Prostate gland (tissue), 2 donors: ENCODE measurements at places on chromosomes 12 and 14.

GRCh38 chr12:92257261-92257660 lies 111.6 kb upstream of the BTG1 start:
- no peak for DNase-seq

- no peak for DNase-seq
Measured at GRCh38 chr14:37650356-37651037, 55.1 kb downstream of the TTC6 start.

- DNase-seq, result no peak
Measured at GRCh38 chr14:88323086-88323522, at the start of gene KCNK10. Gene KCNK10, minus strand, starts transcription at chr14:88323269. Its CDS starts 471 bp downstream, at chr14:88322798.

GRCh38 chr12:28026701-28027100 lies 54.2 kb upstream of the PTHLH start:
- no peak for DNase-seq

- no peak for DNase-seq
Measured at GRCh38 chr14:104794099-104794498, 1.4 kb downstream of the AKT1 start.

DNA sequence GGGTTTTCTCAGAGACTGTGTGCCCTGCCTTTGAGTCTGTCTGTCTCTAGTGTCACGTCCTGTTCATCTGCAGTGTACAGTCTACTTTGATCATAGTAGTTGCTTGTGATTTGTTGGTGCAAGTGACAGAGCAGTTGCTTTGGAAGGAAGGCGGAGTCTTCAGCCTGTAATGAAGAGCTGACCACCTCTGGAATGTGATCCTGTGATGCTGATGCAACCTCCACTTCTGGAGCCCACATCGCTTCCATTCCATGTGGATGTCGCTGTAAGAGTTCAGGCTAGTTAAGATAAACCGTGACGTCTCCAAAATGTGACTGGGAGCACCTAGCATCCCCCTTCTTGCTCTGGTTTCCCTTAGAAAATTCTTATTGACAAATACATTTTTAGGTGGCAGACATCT lies 51.8 kb downstream of the PELI2 start:
- DNase-seq, result no peak

GRCh38 chr12:2486796-2487195 lies 308.0 kb upstream of the FKBP4 start:
- DNase-seq, result no peak

DNA sequence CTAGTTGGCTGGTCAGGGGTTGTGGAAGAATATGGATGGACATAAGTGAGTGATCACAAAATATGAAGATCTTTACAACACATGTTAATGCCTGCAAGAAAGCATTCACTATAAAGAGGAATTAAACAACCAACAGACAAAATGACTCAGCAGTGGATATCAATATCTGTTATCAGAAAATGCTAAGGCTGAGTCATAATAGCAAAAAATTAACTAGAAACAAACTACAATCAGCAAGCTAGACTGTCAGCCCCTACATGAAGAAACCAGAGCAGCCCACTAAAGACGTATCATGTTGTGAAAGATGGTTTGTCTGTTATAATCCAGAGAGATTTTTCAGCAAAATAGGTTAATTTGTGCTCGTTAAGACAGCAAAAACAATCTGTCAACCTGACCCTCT lies 472.9 kb downstream of the NELL2 start:
- DNase-seq, result no peak

DNA sequence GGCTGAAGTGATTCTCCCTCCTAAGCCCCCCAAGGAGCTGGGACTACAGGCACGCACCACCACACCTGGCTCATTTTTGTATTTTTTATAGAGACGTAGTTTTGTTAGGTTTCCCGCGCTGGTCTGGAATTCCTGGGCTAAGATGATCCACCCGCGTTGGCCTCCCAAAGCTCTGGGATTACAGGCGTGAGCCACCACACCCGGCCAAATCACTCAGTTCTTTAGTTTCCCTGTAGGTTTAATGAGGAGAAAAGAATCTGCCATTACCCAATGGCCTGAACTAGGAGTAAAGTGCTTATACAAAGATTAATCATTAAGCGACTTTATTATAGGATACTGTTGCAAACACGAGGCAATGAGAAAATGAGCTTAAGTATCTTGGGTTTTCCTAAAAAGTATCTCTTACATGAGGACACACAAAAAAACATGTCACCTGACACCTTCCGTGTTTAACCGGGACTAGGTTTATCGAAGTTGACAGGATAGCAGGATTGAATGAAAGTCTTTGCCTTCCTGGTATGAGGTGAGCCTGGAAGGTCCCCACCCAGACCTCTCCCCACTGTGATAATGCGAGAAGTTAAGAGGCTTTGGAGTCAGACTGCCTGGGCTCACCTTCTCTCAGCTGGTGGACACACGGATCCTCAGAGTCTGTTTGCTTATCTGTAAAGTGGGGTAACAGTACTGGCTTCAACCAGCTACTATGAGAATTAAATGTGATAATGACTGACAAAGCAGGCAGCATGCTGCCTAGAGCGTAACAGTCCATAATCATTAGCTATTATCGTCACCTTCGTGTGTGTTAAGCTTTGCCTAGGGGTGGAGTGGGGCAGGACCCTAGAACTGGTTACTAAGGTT lies 133.5 kb upstream of the KRAS start:
- no peak for DNase-seq

- no peak for DNase-seq
Measured at GRCh38 chr12:16094437-16094836, 183.0 kb downstream of the SLC15A5 start.

GRCh38 chr12:6696690-6697583 lies 3.7 kb downstream of the PIANP start:
- no peak for DNase-seq

DNA sequence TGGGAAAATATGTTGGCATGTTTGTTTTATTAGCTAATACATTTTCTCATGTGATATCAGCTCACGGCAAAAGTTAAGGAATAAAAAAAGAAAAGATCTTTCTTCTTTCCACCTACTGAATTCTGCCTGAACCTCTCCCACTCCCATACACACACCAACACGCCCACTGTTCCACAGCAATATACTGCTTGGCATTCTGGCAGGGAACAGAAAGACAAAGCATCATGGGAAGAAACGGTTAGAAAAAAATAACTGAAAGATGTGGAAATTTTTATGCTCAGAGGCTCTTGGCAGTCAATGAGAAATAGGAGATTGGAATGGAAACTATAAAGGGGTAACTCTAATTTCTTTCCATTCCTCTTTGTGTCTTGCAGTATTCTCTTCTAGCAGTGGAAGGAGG lies 268.5 kb downstream of the FOXG1 start:
- no peak for DNase-seq

GRCh38 chr12:120075034-120075616 lies 41.4 kb downstream of the RAB35 start:
- DNase-seq, result no peak

GRCh38 chr12:107035733-107036132 lies 48.8 kb upstream of the MTERF2 start:
- DNase-seq, result no peak

DNA sequence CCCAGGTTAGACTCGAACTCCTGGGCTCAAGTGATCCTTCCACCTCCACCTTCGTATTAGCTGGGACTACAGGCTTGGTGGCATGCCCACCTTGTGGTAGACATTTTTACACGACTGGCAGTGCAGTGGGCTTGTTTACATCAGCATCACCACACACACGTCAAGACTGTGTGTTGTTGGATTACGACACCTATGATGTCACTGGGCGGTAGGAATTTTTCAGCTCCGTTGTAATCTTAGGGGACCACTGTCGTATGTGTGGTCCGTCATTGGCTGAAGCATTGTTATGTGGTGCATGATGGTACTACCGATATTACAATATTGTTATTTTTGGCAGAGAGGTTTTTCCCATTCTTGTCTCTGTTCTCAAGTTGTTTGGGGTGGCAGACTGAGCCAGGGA lies 50.7 kb downstream of the TSPAN9 start:
- DNase-seq, result no peak

DNA sequence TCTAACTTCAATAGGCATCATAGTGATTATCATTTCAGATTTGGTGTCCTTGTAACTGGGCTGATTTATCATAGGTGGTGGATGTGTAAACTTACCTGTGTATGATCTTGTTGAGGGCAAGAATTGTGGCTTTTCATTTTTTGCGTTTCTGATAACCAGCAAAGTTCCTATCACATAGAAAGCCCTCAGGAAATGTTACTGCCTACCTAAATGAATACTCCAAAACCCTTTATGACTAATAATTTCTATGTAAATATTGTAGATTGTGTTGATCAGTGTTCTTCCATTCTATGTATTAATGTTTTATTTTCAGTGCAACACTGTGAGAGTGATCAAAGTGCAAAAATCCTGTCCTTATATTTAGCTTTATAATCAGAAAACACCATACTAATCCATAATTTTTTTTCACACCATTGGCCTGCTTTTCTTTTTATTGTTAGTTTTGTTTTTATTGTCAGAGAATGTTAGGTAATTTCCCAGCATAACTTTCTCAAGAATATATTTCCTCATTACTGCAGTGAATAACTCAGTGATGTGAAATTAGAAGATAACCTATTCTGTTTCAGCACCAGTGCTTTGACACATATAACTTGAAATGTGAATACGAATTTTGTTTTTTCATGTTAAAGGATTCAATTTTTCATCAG lies 94.1 kb downstream of the GPHN start:
- no peak for DNase-seq

GRCh38 chr12:50100561-50100960 lies 3.2 kb upstream of the GPD1 start:
- DNase-seq, result no peak

- DNase-seq, result no peak
Measured at GRCh38 chr12:53160673-53161072, 19.8 kb upstream of the ZNF740 start.

DNA sequence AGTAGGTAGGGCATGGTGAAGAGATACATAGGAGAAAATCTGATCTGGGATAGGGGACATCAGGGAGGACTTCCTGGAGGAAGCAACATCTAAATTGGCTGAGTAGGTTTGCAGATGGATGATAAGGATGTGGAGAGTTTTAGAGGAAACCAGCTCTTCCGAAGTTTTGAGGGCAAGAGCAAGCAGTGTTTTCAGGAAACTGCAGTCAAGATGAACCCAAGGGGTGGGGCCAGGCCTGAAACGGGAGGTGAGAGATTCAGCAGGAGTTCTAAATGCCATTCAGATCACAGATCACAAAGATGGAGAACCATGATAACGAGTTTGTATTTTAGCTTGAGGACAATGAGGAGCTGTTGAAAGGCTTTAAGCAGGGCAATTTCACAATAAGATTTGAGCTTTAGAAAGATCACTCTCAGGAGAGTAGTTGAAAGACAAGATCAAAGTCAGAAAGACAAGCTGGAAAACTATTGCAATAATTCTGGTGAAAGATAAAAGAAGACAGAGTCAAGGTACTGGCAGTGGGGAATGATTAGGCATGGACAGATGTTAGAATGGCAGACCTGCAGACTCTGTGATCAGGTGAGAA lies 70.1 kb upstream of the PLXNC1 start:
- DNase-seq, result no peak

DNA sequence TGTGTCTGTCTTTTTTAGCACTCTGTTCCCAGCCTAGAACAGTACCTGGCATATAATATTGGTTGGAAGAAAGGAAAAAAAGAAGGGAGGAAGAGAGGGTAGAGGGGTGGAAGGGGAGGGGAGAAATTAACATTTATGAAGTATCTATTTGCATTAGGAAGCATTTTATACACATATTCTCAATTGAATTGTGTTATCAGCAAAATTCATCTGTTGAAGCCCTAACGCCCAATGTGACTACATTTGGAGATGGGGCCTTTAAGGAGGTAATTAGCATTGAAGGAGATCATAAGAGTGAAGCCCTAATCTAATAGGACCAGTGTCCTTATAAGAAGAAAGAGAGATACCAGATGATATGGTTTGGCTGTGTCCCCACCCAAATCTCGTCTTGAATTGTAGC lies 30.2 kb upstream of the FICD start:
- DNase-seq, result no peak

GRCh38 chr14:90795744-90796143 lies 20.5 kb downstream of the TTC7B start:
- DNase-seq, result no peak

GRCh38 chr12:124928095-124928911 lies 13.9 kb upstream of the UBC start:
- DNase-seq, result peak; percentile 23

DNA sequence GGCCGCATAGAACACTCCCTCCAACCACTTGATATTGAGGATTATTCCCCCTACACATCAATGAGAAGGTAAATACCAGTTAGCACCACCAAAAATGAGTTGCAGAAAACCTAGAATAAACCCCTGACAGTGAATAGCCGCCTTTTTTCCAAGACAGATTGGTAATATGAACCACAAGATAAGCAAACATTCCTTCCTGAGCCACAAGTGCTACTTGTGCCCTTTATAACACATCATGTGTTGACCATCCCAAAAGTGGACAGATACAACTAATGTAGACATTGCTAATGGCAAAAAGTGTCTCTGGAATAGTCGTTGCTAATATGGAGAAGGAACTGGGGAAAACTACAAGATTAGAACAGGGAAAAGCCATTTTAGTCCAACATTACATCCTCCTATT lies 17.2 kb downstream of the NOXRED1 start:
- no peak for DNase-seq

DNA sequence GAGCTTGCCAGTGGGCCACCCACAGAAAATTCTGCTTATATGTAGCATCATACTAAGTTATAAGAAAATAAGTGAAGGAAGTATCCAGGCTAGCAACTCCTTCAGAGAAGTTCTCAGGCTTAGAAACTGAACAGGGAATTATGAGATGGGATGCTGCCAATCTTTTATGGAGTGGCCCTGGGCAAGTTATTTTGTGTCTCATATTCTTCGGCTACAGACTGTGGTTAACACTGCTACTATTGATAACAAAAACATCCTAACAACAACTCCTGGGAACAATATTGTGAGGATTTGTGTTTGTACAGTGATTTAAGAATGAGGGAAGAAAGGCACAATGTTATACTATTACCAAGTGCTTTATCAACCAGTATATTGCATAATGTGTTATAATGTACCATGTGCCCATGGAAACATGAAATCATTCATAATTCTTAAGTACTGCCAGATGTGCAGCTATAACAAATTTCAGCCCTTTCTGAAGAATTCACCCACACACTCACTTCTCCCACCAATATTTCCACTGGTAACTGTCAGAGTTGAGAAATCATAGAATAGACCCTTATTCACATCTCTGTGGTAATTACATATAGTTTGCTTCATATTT lies 113.3 kb upstream of the SOX5 start:
- no peak for DNase-seq

GRCh38 chr12:105672121-105672975 lies 341.9 kb downstream of the C12orf75 start:
- DNase-seq, result no peak

GRCh38 chr12:42402821-42403411 lies 76.9 kb downstream of the PPHLN1 start:
- DNase-seq, result no peak
